Effector memory CD4-positive, alpha-beta T cell (primary cell): ENCODE measurements at places on chromosomes 2 and 18.

DNA sequence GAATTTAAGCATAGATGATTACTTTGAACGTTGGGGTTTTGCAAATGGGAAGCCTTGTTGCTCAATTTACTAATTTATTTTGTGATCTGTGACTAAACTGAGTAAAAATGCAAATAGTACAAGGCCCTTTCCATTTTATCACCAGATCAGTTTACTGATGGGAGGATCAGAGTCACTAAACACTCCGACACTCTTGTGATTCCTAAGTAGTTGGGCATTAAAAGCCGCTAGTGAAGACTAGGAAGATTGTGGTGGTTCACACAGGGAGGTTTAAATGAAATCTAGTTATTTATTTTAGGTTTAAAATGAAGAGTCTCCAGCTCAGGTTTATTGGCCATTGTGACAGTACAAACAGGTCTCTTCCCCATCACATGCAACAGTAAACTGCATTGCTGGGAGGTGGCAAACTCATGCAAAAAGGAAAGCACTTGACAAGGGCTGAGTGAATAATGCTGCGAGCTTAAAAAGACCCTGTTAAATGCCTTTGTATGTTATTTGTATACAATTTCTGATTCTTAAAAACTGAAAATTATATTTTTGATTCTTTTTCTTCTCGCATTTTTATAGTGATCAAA, 394.8 kb upstream of the FANCL start:
- DNase-seq = no peak

DNA sequence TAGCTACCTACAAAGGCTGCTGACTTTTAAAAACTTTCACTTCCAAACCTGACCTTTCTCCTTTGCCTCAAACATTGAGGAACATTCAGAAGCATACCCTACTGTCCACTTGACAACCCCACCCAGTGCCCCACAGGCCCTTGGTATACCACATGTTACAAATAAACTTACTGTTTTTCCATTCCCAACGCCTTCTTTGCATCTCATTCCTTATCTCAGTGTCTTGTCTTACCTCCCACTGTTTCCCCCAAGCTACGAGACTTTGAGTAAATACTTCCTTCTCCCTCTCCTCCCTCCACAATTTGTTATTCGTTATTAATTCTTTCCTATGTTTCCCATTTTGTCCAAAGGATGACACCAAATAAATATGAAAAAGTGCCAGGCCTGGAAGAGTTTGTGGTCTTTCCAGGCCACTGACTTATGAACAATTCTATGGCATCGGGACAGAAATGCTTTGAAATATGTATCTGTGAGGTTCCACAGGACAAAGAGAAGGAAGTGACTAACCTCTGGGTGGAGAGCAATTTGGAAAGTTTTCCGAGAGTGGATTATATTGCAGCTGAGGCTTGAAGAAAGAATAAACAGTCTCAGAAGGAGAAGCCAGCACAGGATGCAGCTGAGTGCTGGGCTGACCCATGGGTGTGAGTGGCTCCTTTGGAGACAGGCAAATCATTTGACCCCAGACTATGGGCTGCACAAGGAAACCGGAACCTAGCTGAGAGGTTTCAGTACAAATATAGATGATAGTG, 409.0 kb downstream of the LPIN1 start:
- no peak for DNase-seq

DNA sequence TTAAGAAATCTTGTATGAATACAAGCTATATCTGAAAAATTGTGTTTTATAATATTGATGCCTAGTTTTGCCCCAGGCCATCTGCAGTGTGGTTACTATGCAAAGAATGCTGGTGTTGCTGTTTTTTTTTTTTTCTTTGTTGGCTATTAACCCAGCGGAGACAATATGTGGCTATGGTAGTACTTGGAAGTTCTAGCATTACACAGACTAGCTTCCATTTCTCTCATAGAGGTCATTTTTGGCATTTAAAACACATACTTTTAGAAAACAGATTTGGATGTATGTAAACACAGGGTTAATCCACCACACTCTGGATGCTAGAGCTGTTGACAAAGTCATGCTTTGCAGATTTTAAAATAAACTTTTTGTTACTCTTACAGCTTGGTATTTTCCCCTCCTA, 209.8 kb downstream of the NEDD4L start:
- DNase-seq = no peak

DNA sequence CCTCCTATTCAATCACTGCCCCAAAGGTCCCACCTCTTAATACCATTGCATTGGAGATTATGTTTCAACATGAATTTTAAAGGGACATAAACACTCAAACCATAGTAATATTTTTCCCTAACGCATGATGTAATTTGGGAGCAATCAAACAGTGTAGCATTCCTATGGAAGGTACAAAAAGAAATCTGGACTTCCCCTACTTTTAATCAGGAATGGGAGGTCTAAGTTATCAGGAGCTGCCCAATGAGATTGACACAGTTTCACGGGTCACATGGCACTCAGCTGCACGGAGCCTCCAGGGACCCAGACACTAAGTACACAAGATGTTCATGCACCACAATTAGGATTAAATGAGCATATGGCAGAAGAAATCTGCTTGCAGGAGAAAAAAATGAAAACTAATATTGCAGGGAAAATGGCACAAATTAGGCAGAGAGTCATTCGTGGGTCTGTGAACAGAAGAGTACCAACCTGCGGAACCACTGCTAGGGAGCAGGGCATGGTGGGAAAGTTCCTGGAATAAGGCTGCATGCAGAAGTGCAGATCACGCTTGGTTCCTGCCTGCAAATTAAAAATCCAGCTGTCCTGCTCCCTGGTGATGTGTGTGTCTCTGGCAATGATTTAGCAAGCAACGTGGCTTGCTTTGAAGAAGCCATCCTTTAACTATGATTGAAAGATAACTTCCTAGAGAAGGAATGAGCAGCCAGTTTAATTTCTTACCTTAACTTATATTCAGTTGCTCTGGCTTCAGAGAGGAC, 326.6 kb upstream of the ID2 start:
- no peak for DNase-seq

DNA sequence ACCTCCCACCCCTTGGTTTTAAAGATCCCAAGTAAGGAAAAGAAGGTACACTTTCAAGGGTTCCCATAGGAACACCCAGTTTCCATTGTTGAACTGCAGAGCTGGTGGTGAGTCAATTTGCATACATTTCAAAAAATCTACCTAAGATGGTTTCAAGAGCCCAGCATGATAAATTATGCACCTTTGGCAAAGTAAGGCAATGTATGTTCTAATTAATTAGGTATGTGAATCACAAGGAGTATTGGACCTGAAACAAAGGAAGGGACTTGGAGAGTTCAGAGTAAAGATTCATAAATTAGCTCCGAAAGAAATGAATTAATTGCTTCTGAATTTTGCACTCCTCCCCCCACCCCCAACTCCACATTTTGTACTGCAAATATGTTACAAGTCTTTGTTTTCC, 459.7 kb downstream of the LRATD1 start:
- DNase-seq = no peak

DNA sequence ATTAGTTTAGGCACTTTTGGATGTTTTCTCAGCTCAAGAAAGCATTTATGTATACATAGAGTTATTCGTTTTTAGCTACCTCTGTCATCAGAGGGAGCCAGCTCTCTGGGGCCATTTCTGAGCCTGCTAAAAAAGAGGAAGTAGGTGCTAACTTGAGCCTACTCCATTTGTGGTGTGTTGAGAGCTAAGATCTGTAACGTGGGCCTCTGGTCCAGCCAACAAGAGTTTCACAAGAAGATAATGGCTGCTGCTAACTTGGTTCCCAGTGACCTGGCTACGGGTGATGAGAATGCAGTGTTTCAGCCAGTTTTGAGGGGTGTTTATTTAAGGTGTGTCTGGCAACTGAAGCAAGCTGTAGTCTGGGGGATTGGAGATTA, 182.5 kb downstream of the PRKCE start:
- no peak for DNase-seq
